NCI-H2081 treated with DMSO at 0.1 percent for 48 hours (cell line): ENCODE measurements at places on chromosomes 3 and 15.

- DNase-seq: no peak
Observed at GRCh38 chr3:51245867-51246266, 139.2 kb upstream of the MANF start.

DNA sequence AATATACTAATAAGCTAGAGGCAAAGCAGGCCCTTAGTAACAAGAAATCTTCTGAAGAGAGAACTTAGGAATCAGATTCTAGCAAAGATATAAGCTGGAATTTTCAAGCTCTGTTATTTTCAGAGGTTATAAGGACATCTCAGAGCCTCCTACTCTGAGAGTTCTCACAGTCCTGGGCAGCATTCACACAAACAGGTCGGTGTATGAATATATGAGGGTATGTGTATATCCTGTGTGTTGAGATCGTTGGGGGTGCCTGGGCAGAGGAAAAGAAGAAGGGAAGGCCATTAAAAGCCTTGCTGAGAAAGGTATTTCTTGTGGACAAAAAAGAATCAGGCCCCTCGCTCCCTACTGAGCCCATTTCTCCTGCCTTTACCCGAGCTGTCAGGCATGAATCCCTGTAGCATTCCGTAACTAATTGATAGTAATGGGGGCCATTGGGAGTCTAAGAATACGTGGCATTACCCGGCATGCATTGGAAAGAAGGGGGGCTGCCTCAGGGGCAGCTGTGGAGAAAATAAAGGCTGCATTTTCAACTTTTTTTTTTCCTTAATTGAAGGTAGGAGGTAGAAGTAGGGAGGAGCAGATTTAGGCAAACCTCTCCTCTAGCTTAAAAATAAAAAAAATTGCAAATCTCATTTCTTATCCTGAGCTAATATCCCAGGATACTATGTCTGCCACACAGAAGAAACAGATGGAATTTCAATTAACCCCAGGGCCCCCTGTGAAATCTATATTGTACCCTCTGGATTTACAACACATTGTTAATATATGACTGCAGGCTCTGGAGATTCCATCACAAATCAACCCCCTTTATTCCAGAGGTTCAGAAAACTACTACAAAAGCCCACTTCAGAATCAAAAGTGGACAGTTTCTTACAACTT is 103.8 kb downstream of the GTPBP8 start:
- DNase-seq: no peak

DNA sequence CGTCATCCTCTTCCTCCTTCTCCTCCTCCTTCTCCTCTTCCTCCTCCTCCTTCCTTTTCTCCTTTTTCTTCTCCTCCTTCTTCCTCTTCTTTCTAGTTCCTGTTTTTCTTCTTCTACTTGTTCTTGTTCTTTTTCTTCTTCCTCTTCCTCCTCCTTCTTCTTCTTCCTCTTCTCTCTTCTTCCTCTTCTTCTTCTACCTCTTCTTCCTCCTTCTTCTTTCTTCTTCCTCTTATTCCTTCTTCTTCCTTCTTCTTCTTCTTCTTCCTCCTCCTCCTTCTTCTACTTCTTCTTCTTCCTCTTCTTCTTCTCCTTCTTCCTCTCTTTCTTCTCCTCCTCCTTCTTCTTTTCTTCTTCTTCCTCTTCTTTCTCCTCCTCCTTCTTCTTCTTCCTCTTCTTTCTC is 310.2 kb upstream of the LMCD1 start:
- DNase-seq: no peak

DNA sequence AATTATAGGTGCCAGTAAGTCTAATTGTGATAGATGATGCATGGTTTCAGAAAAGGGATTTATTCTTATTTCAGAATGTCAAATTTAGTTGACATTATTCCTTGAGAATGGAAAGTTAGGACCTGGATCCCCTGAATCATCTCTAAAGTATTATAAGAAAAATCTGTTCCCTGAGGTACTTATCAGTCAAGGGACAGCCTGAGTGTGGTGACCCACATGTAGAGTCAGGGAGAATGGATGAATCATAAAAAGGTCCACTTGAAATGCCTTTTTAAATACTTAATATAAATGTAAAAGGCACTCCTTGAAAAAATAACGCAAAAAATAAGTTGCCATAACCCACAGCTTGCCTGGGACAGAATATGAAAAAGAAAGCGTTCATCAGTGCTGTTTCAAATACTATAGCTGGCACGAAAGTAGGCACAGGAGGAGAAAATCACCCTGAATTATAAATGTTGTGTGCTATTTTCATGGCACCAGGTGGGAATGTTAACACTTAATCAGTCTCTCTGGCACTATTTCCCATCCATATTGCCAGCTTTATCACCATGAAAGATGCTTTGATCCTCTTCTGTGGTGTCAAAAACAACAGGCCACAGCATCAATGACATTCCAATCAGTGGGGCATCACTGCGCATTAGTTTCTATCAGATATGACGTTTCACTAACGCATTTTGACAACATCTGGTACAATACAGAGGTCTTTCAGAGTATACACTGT is 208.5 kb downstream of the EPHA3 start:
- no peak for DNase-seq

- no peak for DNase-seq
Observed at GRCh38 chr3:36147934-36148558, 232.3 kb upstream of the STAC start.

DNA sequence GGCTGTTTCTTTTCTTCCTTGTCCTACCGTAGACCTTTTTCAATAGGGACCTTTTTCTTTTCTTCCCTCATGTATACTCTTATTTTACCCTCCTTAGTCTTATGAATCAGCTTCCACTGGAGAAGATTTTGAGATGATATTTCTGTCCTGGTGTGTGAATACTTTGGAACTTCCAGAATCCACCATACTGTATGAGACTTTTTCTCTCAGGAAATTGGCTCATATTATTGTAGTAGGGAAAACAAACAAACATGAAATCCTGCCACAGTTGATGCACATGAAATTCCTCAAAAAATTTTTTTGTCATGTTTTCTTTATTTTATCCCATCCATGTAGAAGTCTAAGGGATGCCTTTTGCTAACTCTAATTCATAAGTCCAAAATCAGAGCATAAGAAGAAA is 289.3 kb upstream of the PLSCR5 start:
- no peak for DNase-seq

- DNase-seq: no peak
Observed at GRCh38 chr15:31328969-31329639, 2.5 kb downstream of the KLF13 start.

GRCh38 chr3:69770219-69770618 is 31.0 kb downstream of the MITF start:
- no peak for DNase-seq
